Thymus (tissue), 14 donors: ENCODE measurements at places on chromosomes 5 and 9. TPM values are rescaled to one million over a fixed set of nuclear protein-coding genes. Genes with fewer than 3 reads are reported as not detected.

DNA sequence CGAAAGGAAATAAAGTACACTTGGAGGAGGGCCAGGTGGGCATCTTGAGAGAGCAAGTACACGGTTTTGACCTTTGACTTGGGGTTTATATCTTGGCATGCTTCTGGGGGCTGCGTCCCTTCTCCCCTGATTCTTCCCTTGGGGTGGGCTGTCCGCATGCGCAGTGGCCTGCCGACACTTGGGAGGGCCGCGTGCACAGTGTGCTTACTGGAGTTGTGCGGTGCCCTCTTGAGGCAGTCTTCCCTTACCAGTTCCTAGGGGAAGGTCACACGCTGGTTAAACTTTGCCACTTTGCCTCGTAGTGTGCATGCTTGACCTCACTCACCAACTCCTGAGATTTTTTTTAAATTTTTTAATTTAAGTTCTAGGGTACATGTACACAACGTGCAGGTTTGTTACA lies 4.3 kb upstream of the CLPTM1L start:
- no peaks in the 10 kb centered on the region for H3K36me3 ChIP-seq
- peaks cover 3% of the 10 kb centered on the region for H3K27me3 ChIP-seq
- H3K4me1 ChIP-seq: peaks cover 8% of the 10 kb centered on the region
- H3K27ac ChIP-seq: no peak overlapping the region

DNA sequence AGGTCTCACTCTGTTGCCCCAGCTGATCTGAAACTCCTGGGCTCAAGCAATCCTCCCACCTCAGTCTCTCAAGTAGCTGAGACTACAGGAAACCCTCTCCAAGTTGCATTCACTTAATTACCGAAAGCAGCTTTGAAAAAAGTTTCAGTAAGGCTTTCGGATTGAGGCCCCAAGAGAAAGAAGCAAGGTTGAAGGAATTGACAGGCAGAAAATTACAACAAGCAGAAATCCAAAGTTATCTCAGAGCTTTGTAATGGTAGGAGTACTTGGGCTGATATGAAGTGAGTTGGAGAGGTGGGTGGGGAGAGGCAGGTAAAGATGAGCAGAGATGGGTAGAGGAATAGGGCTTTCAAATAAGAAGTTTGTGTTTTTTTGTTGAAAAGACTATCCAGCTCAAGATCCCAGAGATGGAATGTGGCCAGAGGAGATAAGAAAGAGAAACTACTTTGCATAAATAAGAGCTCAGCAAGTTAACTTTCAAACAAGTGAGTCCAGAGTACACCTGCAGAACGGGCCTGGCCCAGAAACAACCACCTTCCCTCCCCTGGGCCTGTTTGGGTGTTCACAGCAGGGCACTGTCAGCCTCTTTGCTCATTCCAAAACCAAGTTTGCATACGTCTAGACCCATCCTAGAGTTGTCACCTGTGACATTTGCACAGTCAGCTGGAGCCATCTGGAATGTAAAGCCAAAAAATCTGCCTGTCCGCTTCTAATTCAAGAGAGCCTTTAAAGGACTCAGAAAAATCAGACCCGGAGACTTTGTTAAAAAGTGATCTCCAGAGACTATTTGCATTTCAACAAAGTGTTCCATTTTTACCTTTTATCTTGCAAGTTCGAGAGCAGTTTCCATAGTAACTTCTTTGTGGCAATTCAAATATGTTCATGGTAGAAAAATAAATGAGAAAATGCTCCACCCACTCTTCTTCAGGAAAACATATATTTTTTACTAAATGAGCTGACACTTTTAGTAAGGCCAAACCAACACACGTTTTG lies 2.2 kb upstream of the CLINT1 start:
- no peaks in the 10 kb centered on the region for H3K36me3 ChIP-seq
- no peak overlapping the region for H3K27ac ChIP-seq
- DNase-seq: no peak
- no peak overlapping the region for H3K4me3 ChIP-seq
- H3K27me3 ChIP-seq: no peaks in the 10 kb centered on the region

- H3K4me3 ChIP-seq: no peak overlapping the region
- no peak for DNase-seq
- no peaks in the 10 kb centered on the region for H3K4me1 ChIP-seq
- no peaks in the 10 kb centered on the region for H3K27me3 ChIP-seq
- no peaks in the 10 kb centered on the region for H3K36me3 ChIP-seq
- H3K27ac ChIP-seq: no peak overlapping the region
Observed at GRCh38 chr5:6496636-6497035, 48.0 kb downstream of the UBE2QL1 start.

SLC34A3 gene
- 0.14 TPM for polyA plus RNA-seq

UBE2QL1 gene
- 1.1 TPM for polyA plus RNA-seq
